HEK293T (cell line): ENCODE measurements at places on chromosomes 3 and 15.

GRCh38 chr15:99729920-99730319 is 3.3 kb downstream of the LYSMD4 start:
- peak; percentile 21 for DNase-seq

- DNase-seq, result no peak
Observed at GRCh38 chr3:197196192-197196591, 102.2 kb downstream of the DLG1 start.

- no peak for DNase-seq
Observed at GRCh38 chr15:52101542-52102323, 10.8 kb downstream of the BCL2L10 start.

GRCh38 chr3:72847282-72847681 is 963 bp downstream of the SHQ1 start:
- DNase-seq, result no peak

DNA sequence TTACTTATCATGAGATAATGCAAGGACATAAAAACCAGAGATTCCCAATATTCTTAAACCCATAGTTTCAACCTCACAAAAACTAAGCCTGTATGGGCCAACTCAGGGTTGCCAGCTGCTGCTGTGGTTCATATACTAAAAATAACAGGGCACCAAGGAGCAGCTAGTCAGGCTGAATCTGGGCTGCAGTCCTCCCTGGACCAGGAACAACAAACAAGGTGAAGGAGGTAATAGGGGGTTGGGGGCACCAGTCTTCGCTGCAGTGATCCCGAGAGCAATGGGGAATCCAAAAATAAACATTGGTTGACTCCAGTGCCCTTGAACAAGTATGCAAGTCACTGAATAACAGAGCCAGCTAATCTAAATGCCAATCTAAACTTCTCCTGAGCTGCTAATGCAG is 108.9 kb downstream of the MECOM start:
- no peak for DNase-seq

GRCh38 chr3:55042591-55042990 is 114.7 kb upstream of the LRTM1 start:
- DNase-seq, result no peak

- DNase-seq, result no peak
Observed at GRCh38 chr3:11560746-11561145, 83.0 kb downstream of the VGLL4 start.

GRCh38 chr3:99704417-99704816 is 66.0 kb downstream of the COL8A1 start:
- DNase-seq, result no peak

DNA sequence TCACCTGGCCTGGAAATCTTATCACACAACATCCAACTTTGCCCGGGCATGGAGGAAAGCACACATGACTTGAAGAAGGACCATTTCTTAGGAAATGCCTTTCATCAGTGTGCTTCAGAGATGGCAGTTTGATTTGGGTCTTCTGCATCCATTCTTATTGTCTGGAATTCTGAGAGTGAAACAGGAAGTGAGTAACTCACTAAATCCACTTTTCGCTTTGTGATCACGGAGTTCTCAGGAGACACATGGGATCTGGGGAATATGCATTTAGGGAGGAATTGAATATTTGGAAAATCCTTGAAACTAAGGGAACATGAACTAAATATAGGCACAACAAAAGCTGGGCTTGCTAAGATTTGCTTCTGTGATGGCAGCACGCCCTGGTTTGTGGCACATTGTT is 212.5 kb upstream of the FEZF2 start:
- no peak for DNase-seq

GRCh38 chr15:49062900-49063299 is 16.7 kb upstream of the SECISBP2L start:
- DNase-seq, result no peak

GRCh38 chr3:10845839-10846656 is 30.0 kb downstream of the SLC6A11 start:
- DNase-seq, result no peak

DNA sequence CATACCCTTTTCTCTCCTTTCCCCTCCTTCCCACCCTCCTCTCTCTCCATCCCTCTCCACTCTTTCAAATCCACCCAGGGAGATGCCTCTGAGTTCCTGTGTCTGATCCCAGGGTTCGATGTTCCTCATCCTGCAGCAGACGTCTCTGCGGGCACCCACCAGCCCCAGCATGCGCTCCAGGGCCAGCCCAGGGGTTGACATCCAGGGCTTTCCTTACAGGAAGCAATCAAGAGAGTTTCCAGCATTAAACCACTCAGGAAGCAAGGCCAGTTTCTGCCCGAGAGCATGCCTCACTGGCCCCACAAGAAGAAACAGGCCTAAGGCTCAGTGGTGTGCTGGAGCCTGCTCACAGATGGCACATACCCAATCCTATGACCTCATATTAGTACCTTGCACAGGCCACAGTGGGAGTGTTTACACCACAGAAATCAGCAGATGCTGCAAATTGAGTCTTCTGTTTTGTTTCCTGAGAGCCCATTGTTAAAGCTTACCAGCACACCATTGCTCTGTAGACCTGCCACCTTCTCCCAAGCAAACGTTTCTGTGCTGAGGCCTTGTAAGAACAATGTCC is 13.2 kb downstream of the SLC6A1 start:
- DNase-seq, result no peak

DNA sequence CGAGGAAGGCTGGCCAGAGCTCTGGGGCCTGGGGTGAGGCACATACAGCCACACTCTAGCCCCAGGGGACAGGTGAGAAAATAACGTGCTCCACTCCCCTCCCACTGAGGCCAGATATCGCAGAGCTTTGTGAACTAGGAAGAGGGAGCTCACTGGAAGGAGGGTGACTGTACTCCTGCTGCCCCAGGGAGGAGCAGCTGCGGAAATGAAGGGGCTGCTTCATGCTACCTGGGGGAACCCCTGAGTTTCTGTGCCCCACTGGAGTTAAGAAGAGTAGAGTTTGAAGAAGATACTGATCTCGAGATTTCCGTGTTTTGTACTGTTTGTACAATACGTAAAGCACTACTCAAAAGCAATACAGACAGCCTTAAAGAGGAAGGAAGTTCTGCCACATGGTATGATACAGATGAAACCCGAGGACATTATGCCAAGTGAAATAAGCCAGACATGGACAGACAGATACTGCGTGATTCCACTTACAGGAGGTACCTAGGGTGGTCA is 44.6 kb downstream of the CMTM6 start:
- no peak for DNase-seq

DNA sequence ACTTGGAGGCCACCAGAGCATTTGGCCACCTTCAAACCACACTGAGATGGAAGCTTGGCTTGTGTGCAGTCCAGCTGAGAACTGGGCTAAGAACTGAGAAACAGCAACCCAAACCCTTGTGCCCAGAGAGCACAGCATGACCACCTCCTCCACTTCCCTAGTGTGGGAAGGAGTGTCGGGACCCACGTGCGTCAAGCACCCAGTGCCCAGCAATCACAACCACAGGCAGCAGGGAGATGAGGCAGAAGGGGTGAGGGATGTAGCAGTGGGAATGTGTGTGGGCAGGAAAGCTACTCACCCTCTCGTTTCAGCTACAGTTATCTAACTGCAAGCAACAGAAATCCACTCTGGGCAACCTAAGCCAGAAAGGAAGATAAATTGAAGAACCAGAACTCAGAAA is 25.0 kb upstream of the RFTN1 start:
- no peak for DNase-seq

- no peak for DNase-seq
Observed at GRCh38 chr15:91887321-91887720, 33.8 kb downstream of the SLCO3A1 start.

DNA sequence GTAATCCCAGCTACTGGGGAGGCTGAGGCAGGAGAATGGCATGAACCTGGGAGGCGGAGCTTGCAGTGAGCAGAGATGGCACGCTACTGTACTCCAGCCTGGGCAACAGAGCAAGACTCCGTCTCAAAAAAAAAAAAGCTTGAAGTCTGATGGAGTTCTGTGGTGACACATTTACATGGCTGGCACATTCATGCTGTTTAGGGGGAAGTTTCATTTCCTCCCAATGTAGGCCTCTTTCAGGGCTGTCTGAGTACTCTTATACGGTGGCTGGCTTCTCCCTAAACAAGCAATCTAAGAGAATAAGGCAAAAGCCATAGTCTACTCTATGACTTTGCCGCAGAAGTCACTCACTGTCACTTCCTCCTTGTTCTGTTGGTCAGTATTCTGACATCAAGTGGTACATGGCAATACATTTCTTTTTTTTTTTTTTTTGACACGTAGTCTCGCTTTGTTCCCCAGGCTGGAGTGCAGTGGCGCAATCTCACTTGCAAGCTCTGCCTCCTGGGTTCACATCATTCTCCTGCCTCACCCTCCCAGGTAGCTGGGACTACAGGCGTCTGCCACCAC is 41.2 kb downstream of the OIP5 start:
- DNase-seq, result no peak

DNA sequence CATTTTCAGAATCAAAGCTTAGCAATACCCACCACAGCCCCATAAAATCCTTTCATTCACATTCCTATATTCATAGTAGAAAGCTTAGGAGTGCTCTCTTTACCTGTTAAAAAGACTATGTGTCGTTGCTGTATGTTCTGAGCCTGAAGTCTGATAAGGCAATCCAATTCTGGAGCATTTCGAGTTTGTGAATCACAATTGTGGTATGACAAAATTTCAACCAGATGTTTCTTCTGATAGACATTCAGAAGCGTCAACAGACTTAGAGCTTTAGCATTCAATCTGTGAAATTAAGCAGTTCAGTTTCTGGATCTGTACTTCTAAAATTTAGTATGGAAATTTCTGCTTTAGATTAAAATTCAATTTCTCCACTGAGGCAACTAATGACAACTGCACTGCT is 58.3 kb downstream of the TASOR start:
- no peak for DNase-seq

- no peak for DNase-seq
Observed at GRCh38 chr3:21292971-21293370, 458.0 kb downstream of the ZNF385D start.

GRCh38 chr3:172040981-172041963 is 1.9 kb downstream of the FNDC3B start:
- no peak for DNase-seq

DNA sequence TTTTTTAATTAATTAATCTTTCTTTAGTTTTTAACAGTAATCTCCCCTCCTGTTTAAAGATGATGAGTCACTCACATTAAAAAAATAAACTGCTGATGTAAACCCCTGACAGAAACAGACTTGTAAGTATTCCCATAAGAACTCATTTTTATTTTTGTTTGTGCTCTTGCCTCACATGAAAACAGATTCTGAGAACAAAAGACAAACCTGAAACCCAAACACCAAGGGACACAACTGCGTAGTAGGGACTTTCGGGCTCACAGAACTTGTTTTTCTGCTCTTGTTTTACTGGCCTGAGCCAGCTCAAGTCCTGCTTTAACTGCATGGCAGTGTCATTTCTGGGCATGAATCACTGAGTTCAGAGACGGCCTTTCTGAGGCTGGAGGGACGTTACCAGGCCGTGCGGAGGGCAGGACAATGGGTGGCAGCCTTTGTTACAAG is 600.8 kb downstream of the FOXP1 start:
- DNase-seq, result peak; percentile 14

GRCh38 chr3:152719264-152719663 is 115.7 kb upstream of the P2RY1 start:
- no peak for DNase-seq

- DNase-seq, result no peak
Observed at GRCh38 chr3:187281191-187281714, 10.3 kb downstream of the MASP1 start.

DNA sequence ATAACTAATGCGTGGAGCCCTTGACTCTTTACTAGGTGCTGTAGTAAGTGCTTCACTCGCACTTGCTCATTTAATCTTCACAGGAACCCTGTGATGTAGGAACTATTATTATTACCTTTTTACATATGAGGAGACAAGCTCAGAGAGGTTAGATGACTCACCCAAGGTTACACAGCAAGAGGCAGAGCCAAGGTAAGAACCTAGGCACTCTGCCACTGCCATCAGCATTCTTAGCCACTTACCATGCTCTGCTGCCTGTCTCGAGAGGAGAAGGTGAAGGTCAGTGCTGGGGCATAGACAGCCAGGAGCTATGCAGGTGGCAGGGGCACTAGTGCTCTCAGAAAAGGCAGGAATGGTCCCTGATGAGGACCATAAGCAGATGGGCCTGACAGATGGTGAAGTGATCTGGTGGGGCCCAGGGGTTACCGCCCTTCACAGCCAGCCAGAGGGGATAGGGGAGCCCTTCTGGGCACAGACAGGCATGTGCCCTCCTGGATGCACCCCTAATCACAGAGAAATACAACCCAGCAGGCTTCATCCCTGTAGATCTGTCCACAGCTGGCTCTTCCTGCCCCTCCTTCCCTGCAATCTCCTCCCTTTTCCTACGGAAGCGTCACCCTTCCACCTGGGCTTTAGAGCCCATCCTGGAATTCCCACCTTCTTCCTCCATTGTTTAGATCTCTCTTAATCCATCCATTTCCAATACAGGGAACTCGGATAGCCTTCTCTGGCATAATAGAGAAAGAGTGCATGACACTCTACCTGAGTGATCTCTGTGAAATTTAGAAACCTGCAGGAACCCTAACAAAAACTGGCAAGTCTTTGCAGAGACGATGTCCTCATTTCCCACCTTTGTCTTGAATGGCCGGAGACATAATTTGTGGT is 26.9 kb downstream of the ABTB1 start:
- no peak for DNase-seq

DNA sequence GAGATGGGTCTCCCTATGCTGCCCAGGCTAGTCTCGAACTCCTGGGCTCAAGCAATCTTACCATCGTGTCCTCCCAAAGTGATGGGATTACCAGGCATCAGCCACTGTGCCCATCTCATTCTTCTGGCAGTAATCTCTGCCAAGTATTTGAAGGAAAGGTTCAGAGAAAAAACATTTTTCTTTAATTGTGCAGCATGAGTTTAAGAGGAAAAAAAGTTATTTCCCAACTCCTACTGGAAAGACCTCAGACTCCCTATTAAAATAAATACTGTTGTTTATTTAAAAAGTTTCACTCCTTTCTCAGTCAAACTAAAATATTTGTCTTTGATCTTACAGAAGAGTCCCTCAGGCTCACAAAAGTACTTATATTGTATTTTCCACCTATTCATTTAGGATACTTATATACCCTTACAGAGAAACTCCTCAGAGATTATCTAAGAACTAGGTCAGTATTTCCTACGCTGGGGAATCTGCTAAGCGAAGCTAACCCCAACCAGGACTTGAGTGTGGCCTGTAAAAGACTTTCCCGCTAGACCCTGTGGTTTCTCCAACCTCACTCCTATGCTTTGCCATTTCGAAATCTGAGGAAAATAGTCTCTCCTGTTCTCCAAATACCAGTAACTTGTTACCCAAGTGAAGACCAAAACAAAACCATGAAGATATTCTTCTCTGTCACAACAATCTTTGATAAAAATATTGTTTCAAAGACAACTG is 28.7 kb downstream of the WWTR1 start:
- no peak for DNase-seq

DNA sequence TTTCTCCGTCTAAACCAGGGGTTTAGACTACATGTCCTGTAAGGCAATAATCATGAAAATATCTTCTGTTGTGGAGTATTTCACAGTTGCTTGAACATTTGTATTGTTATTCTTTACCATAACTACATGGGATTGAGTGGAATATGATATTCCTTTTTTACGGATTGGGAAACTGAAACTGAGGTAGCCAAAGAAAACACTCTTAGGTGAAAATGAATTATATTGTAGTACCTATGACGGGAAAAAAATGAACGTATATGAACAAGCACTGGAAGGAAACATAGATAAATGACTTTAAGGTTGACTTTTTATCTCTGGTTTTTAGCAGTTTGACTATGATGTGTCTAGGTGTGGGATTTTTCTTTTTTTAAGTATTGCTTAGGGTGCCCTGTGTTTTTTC is 35.6 kb downstream of the MAP2K1 start:
- no peak for DNase-seq

- no peak for DNase-seq
Observed at GRCh38 chr15:87369269-87369668, 887.3 kb downstream of the NTRK3 start.
